ENCODE measurements at places on chromosomes 7 and 10.

- DNase-seq: peak; percentile 8
Measured at GRCh38 chr7:139016931-139017511, 18.8 kb downstream of the ZC3HAV1L start.

DNA sequence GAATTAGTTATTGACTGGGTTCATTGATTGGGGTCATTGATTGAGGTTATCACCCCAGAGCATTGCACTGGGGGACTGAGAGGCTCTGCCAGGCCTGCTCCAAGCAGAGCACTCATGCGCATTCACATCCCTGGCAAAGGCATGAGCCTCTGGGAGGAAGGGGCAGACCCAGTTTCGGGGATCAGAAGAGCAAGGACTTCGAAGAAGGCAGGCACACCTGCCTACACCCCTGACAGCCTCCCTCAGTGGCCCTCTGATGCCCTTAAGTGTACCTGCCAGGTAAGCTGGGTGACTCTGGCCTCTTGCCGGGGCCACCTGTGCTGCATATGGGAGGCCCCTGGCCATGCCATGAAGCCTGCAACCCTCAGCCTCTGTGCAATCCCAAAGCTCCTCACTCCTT is 181.1 kb downstream of the PTPN20 start:
- DNase-seq: no peak

DNA sequence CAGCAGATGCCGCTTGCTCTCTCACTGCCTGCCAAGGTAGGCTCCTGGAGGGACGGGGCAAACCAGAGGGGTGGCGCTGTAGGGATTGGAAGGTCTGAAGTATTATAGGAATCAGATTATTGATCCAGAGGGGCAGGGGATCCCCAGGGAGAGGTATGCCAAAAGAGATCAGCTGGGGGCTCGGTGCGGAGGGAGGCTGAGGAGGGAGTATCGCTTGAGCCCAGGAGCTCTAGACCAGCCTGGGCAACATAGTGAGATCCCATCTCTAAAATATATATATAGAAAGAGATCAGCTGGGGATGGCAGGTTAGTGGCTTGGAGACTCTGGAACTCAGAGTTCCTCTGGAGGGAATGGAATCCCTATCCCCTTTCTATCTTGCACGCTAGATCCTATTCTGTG is 7.0 kb upstream of the PCOLCE start:
- DNase-seq: no peak

- DNase-seq: no peak
Measured at GRCh38 chr7:69182596-69183467, 415.4 kb upstream of the AUTS2 start.

DNA sequence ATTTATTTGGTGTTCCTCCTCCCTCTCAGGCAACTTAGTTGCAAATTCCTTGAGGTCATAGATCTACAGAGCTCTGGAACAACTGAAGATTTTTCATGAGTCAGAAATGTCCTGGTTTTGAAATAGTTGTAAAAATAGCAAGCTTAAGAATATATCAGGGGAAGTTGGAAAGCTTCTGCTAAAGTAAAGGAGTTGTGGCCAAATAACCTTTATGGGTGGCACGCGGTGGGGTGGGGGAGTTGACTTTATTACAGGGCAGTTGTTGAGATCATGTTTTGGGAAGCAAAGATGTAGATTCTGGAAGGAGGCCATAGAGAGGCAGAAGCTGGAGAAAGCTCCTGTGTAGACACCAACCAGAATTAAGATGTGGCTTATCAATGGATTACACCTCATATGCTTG is 326.0 kb upstream of the MTPN start:
- DNase-seq: no peak

GRCh38 chr7:28091190-28091589 is 89.4 kb downstream of the JAZF1 start:
- DNase-seq: no peak
